ENCODE measurements at places on chromosomes 6 and 20.

GRCh38 chr6:157059781-157060180 is 263.5 kb downstream of the TMEM242 start:
- no peak for DNase-seq

- peak; percentile 18 for DNase-seq
These were observed 78.3 kb downstream of the BTBD3 start for GRCh38 chr20:11995805-11996567.

GRCh38 chr6:3943331-3943765 is 94.2 kb downstream of the FAM50B start:
- no peak for DNase-seq

- DNase-seq: no peak
These were observed 324.3 kb downstream of the CDH4 start for GRCh38 chr20:61576372-61576771.

DNA sequence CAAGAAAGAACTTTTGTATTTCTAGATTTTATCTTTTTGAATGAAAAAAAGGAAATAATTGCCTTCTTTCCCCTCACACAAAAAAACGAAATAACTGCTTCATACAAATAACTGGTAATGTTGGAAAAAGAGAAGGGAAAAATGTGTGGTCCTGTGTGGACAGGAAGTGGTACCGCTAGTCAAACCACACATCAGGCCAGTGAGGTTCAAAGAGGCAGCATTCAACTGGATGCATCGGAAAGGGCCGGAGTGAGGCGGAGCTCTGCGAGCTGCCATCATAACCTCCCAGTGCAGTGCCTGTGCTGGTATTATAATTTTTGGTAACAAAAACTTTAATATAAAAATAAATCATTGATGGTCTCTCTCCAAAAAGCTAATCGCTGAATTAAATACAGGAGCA is 111.2 kb downstream of the IRF4 start:
- DNase-seq: no peak

DNA sequence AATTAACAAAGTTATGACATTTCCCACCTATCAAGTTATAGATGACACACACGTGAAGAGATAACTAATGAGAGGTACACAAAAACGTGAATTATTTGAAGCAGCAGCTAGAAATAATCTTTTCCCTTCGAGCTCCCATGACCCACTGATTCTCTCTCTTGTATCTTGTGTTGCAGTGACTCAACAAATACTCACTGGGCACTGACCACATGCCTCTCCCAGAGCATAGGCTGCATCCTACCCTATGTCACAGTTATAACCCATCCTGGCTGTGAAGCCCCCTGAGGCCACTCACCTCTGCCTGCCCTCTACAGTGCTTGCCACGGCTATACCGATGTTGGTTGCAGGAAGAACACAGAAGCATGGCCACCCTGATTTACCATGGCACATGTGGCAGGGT is 91.8 kb downstream of the INSM1 start:
- DNase-seq: no peak

- no peak for DNase-seq
These were observed 128.2 kb downstream of the GPX5 start for GRCh38 chr6:28653876-28654275.

DNA sequence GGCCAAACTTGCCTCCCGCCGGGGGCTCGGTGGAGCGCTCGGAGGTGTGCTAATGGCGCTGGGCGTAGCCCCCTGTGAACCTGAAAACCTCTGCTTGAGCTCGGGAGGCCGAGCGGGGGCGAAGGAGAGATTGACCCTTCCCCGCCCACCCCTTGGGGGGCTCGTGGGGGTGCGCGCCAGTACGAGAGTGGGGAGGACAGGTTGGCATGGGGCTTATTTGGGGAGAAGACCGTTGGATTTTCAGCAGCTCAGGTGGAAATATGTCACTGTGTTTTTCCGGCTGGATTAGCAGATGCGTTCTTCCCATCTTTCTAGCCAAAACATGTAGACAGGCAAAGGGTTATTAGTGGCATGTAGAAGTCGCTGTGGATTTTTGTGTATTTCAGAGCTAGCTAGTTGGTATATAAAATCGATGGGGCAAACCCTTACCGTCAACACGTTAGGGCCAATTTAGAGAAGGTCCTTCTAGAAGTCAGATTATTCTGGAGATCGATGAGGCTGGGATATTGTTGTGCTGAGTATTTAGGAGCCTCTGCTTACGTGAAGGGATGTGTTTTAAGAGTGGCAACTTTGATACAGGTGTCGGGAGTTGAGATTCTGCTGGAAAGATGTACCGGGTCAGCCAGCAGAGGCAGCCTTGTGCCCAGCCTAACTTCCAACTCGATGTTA is 525 bp downstream of the NCOA7 start:
- DNase-seq: no peak

GRCh38 chr6:77368660-77369313 is 94.5 kb downstream of the HTR1B start:
- DNase-seq: no peak

- no peak for DNase-seq
These were observed 41.4 kb upstream of the TMEM181 start for GRCh38 chr6:158518191-158519127.

GRCh38 chr6:14070457-14070856 is 47.1 kb upstream of the CD83 start:
- no peak for DNase-seq

DNA sequence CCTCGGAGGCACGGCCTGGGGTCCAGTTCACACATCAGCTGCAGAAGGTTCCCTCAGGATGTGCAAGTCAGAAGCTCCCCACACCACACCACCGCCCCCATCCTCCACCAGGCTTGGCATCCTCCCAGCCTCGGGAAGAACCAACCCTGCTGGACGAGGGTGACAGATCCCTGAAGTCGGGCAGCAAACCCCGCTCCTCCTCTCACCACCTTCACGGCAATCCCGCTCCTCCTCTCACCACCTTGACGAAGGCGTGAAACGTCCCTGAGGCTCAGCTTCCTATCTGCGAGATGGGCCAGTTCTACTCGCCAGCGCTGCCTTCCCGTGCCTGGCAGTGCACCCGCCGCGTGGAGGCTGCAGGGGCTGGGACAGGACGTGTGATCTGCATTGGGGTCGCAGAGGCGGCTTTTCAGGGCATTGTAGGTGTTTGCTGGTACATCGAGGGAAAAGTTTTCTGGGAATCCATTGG is 327.0 kb downstream of the TAF4 start:
- DNase-seq: no peak

GRCh38 chr20:31560746-31561598 is 44.1 kb upstream of the ID1 start:
- DNase-seq: no peak

- no peak for DNase-seq
These were observed 1.7 kb upstream of the DLL1 start for GRCh38 chr6:170292407-170293158.

DNA sequence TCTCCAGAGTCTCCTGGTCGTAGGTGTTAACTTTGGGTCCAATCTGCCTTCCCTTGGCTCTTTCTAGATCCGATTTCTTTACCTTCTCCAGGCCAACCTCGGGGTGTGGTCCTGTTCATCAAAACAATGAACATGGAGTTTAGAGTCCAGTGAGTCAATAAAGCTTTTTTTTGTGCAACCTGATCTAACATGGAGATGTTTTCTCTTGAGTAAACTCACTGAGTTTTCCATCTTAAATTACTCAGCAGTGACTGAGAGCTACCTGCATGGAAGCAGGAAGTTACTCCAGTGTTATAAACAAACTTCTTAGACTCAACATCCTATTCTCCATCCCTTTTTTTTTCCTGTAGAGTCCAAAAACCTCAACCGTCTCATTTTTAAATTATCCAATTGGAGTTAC is 14.9 kb upstream of the SLC22A1 start:
- no peak for DNase-seq

DNA sequence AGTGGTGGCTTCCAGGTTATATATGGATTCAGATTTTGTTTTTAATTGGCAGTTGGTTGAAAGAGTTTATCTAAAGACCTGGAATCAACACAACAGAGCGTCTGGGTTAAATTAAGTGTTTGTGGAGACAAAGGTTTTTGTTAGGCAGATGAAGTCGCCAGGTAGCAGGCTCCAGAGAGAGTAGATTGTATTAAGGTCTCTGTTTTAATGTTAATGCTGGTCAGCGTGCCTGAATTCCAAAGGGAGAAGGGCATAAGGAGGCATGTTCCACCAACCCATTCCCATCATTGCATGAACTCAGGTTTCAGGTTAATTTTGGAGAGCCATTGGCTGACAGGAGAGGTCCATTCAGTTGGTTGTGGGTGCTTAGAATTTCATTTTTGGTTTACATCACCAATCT is 744.1 kb upstream of the GJE1 start:
- DNase-seq: no peak

GRCh38 chr6:52216932-52217575 is 27.2 kb downstream of the IL17F start:
- no peak for DNase-seq

- peak; percentile 97 for DNase-seq
These were observed 55.1 kb downstream of the ID4 start for GRCh38 chr6:19892260-19892659.

DNA sequence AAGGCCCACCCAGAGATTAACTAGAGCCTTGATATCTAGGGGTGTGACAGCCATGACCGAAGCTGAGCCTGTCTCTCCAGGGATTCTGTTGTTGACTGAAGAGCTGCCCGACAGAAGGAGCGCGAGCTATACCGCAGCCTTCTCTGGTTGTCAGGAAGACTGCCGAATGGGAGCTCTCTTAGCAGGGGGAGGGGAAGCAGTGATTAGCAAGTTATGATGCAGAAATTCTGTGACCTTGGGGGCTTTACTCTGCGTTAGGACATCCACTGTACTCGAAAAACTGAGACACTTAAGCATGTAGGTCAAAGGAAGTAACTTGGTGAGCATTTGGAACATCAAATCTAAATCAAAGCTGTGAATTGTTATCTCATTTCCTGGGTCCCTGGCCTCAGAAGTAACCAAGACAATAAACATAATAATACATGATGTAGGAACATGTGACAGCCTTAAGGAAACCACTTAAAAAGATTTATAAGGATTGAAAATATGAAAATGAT is 84.7 kb downstream of the MAP3K4 start:
- no peak for DNase-seq

DNA sequence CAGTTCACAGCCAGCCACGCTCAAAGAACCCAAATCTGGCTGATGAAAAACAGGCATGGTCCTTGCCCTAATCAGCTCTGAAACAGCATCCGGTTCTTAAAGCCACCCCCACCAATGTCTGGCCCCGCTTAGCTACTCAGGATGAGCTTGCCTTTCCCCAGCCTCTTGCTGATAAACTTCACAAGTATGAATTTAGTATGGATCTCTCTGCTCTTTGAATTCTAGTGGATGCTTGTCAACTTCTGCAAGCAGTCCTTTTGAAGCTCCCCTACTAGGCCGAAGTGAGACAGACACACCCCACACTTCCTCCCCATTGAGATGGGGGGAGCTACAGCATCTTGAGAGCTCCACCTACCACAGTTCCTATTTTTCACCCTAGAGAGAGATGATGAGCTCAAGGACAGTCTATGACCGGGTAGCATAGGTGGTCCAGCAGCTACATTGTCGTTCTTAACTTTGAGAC is 36.7 kb downstream of the EBF4 start:
- DNase-seq: no peak

DNA sequence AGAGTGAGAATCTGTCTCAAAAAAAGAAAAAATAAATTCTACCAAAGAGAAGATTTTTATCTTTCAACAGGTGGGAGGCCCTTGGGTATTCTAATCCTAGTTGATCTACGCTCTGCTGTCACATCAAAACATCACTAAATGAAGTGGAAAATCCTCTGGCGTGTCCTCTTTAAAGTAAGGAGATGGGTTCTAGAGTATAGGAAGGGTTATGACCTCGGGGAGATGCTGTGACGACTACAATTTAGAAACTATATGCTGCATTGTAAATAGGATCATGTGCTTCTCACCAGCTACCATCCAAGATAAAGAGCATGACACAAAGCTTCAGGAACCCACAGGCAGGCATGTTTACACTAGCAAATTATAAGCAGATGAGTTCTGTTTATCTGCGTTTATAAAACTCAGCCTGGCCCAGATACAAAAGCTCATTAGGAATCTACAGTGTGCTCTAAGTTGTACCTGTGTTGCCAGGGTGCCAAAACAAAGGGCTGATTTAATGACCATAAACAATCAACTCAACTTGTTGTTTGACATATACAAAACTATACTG is 197.1 kb upstream of the PLN start:
- no peak for DNase-seq

DNA sequence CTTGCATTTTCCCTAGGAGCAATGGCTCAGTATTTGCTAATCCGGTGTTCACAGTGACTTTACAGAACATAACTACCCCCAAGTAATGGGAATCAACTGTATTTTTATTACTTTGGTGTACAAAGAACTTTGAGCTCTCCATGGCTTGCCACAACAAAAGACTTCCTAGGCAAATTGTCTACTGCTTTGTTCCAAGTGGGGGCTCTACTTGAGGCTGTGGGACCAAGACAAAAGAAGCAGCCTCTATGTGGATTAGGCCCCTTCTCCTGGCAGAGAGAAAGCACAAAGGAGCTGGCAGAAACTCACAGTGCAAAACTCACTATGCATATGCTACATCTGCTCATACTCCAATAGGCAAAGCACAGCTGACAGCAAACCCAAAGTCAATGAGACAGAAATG is 853 bp downstream of the WFDC8 start:
- no peak for DNase-seq

DNA sequence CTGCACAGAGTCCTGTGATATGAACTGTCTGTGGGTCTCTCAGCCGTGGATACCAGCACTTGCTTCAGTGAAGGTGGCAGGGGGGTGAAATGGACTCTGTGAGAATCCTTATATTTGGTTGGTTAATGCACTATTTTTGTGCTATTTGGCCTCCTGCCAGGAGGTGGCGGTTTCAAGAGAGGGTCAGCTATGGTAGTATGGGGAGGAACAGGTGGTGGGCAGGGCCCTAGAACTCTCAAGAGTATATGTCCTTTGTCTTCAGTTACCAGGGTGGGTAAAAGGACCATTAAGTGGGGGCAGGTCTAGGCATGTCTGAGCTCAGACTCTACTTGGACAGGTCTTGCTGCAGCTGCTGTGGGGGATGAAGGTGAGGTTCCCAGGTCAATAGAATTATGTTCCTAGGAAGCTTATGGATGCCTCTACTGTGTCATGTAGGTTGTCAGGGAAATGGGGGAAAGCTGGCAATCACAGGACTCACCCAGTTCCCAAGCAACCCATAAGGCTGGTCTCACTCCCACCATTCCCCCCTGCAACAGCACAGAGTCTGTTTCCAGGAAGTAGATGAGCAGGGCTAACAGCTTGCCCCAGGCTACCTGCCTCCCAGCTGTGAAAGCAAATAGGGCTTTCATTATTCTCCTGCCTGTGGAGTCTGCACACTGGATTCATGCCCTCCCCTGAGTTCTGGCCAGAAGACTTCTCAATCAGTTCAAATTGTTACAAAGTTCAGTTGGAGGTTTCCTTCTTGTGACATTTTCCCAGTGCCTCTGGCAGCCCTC is 56.8 kb upstream of the PHIP start:
- no peak for DNase-seq
